ENCODE measurements at places on chromosomes 11 and 22.

GRCh38 chr22:17913801-17914347, 110.5 kb downstream of the MICAL3 start:
- DNase-seq = no peak

GRCh38 chr22:39021552-39022250, 774 bp downstream of the APOBEC3D start:
- no peak for DNase-seq

GRCh38 chr11:96875712-96876111, 485.9 kb downstream of the JRKL start:
- no peak for DNase-seq

DNA sequence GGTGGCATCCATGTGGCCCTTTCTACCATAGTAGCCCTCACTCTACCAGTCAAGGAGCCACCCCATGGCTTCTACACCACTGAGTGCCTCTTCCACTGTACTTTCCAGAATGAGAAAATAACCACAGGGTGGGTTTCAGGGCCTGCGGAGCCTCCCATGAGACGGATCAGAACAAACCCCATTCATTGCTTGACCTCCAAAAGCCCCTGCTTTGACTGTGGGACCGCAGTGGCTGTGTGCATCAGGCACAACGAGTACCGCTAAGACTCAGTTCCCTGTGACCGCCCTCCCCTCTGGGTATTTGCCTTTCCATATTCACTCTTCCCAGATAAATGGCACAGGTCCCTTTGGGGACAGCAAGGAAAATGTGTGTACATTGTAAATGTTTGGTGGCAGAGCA, 11.5 kb upstream of the MRGPRF start:
- no peak for DNase-seq

DNA sequence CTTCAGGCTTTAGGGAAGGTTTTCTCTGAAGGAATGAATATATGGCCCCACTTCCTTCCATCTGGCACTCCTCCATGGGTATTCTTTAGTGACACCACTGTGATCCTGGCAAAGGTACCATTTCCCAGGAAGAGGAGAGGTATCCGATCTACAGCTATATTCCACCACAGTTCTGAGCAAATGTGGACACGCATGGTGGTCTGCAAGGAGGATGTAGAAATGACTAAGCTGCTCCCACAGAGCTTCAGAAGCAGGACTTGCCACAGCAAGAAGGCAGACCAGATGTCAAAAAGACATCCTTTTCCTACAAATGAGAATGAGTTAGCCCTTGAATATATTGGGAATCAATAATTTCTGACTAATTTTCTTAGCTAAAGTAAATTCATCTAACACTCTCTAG, 45.5 kb downstream of the ARFGAP2 start:
- no peak for DNase-seq

- DNase-seq = peak; percentile 83
These were observed 11.5 kb downstream of the YPEL4 start for GRCh38 chr11:57638005-57638781.

GRCh38 chr22:31544481-31545480, 48.4 kb downstream of the SFI1 start:
- no peak for DNase-seq

DNA sequence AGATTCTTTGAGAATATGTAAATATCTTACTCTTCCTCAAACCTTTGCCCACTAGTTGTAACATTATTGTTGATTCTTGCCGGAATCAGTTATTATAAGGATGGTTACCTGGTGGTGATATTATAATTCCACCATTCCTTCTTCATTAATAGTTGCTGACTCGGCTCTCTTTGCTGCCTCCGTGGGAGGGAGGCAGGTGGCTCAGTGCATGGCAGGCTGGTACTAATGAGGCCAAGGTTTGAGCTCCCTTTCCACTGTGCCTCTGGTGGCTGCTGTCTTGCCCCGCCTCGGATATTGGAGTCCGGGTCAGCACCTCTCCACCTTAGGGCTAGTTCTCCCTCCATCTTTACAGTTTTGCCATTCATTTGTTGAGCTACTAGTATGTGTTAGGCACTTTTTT, 12.7 kb downstream of the CD6 start:
- DNase-seq = no peak

DNA sequence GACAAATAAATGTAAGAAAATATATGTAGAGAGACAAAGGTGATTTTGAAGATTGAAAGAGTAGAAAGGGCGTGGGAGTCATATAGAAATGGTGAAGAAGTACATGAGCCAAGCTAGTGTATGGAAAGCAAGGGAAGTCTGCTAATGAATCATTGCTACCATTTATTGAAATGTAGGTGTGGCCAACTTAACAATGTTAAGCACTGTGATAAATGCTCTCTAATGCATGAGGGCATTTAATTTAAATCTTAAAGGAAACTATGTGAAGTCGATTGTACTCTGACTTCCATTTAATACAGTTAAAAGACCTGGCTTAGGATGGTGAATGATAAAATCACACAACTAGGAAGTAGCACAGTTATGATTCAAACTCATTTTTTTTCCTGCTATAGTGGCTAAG, 219.9 kb downstream of the CASP12 start:
- peak; percentile 35 for DNase-seq

DNA sequence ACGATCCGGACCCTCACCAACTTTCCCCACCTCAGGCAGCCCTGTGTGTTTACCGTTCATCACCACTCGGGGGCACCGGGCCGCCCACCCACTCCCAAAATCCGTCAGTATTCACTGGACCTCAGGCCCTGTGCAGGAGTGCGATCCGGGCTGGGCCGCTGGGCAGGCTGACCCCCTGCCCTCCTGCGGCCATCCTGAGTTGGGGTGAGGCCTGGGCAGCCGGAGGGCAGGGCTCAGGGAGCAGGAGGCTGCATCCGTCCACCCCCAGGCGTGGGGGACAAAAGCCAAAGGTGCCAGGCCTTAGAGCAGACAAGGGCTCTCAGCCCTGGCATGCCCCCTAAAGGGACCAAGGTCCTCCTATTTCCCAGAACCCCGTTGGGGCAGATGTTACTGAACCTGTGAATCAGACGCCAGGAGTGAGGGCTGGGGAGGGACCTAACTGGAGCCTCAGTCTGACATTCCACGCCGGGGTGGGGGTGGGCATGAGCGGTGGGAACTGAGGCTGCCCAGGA, 16.8 kb upstream of the TMEM191C start:
- no peak for DNase-seq

- DNase-seq = no peak
These were observed 15.2 kb upstream of the MMP7 start for GRCh38 chr11:102545701-102546100.

GRCh38 chr11:64894070-64894811, 15.8 kb upstream of the EHD1 start:
- DNase-seq = no peak

DNA sequence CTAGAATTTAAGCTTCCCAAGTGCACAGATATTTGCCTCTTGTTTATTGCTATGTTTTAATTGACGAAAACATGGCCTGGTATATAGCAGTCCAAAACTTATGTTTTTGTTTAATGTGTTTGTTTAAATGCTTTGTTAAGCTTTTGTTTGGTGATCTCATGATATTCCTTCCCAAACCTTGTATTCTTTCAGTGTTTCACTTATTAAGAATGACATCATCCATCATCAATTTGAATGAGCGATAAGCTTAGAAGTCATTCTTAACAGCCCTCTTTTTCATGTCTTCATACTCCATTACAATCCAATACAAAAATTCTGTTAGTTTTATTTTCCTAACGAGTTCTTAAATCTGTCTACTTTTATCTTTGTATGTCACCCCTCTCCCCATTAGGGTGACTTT, 206.0 kb downstream of the DYNC2H1 start:
- DNase-seq = no peak
